ENCODE measurements at places on chromosomes 11 and 22.
A peak's percentile ranks its signal among the peaks of the same experiment; 100 is the strongest.

GRCh38 chr11:67544616-67545242 lies 21.5 kb upstream of the CABP2 start:
- peak; percentile 42 for DNase-seq

GRCh38 chr11:126485986-126486635 lies 130.6 kb downstream of the ST3GAL4 start:
- DNase-seq: no peak

GRCh38 chr22:24200619-24201212 lies 19.4 kb downstream of the SUSD2 start:
- no peak for DNase-seq

DNA sequence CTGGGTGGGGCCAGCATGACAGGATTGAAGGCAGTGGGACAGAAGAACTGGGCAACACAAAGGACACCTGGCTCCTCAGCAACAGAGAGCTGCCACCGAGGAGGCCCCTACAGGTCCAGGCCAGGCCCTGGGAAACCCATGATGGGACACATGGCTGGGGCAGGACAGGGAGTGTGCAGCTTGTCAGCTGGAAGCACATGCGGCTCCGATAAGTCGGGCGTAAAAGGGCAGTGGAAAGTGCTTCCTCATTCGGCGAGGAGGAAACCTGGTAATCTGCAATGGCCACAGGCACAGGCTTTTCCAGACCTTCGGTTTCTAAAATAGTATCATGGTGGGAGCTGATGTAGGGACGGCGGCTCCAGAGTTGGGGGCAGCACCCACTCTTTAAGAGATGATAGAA lies 16.5 kb downstream of the GNAZ start:
- DNase-seq: no peak

- no peak for DNase-seq
These were observed 389 bp downstream of the MICALL1 start for GRCh38 chr22:37906364-37907008.

- DNase-seq: no peak
These were observed 13.9 kb downstream of the HSD17B12 start for GRCh38 chr11:43694477-43694876.

DNA sequence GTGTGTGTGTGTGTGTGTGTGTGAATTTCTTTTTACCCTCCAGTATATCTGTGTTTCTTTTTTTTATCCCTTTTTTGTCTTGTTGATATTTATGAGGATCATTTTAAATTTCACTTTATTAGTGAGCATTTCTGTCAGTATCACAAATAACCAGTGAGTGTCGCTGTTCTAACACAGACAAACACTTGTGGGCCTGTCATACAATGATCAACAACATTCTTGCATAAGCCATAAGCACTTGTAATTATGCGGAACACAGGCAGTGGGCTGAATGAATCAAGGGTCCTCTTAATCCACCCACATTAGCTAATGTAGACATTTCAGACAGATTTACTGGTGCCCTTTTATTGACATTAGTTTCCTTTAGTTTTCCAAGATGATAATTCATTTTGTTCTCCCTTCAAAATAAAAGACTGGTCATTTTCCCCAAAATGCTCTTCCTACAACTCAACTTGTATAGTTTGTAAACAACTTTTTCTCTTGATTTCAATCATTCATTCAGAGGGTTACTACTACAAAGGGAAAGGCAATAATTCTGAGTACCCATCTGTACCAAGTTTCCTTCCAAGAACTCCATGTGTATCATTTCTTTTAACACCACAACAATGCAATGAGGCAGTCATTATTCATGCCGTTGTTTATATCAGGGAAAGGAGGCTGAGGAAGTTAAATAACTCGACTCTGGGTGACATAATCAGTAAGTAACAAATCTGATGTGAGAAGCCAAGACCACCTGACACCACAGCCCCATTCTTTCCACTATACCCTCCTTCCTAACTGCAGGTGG lies 34.5 kb upstream of the ANO3 start:
- no peak for DNase-seq

- no peak for DNase-seq
These were observed 306.2 kb downstream of the MN1 start for GRCh38 chr22:27495325-27495724.

DNA sequence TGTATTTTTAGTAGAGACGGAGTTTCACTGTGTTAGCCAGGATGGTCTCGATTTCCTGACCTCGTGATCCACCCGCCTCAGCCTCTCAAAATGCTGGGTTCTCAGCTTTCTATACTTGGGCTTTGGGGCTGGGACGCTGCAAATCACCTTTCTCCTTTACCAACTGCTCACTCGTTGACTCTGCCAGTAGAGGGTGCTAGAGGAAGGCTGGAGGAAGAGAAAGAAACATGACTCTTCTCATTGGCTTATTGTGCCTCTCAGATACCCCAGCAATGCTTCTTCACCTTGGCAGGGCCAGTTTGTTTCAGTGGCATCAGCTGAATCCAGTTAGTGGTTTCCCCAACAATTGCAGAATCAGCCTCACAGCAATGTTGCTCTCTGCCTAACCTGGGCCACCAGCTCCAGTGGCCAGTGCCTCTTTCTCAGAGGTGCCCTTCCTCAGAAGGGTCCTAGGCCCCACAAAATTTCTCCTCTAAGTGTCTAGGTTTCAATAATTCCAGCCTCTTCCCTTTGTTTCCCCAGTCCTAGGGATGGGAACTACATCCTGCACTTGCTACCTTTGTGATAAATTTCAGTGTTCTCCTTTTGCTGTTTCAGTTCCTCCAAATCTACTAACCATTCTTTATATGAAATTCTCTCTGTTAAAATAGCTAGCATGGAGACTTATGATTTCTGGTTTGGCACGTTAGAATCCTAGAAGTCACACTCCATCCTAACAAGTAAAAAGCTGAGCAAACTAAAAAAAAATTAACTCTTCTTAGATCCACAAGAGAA lies 71.5 kb upstream of the VSTM5 start:
- no peak for DNase-seq

GRCh38 chr11:40683010-40683409 lies 776.4 kb downstream of the LRRC4C start:
- DNase-seq: no peak

DNA sequence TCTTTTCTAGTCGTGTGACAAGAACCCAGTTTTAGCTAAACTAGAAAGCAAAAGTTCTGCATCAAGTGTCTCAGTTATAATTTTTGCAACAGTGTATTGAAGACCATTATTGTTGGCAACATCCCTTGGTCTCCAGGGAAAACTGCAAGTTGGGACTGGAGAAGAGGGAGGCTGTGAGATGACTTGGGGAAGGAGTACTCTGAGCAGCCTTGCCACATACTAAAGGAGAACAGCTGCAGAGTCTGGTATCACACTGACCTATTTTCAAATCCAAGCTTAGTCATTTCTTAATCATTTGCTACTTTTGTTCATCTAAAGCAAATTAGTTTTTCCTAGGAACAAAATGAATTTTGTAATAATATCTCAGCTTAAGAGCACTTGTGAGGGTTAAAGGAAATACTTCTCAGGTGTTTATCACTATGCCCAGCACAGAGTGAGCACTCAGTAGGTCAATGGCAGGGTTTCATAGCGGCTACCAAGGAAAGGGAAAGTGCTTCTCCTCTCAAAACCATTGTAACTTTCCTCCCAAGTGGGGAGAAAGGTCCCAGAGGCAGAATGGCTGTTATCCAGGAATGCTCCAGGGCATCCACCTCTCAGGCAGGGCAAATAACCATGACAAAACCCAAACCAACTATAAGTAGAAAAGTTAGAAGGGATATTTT lies 247.1 kb downstream of the C11orf87 start:
- no peak for DNase-seq

DNA sequence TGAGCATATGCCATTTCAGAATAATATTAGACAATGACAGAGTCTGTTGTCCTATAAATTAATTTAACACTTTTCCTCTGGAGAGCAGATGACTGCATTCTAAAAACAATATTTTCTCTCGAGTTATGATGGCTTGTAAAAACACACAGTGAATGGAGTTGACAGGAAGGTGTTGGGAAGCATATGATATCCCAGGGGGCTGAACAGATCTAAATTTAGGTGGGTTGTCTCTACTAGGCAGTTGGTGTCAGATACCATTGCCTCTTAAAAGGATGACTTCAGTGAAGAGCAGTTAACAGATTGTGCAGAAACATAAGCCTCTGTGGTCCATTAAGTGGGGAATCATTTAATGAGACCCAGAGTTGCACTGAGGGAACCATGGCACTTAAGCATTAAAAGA lies 30.7 kb downstream of the SVIP start:
- DNase-seq: no peak

DNA sequence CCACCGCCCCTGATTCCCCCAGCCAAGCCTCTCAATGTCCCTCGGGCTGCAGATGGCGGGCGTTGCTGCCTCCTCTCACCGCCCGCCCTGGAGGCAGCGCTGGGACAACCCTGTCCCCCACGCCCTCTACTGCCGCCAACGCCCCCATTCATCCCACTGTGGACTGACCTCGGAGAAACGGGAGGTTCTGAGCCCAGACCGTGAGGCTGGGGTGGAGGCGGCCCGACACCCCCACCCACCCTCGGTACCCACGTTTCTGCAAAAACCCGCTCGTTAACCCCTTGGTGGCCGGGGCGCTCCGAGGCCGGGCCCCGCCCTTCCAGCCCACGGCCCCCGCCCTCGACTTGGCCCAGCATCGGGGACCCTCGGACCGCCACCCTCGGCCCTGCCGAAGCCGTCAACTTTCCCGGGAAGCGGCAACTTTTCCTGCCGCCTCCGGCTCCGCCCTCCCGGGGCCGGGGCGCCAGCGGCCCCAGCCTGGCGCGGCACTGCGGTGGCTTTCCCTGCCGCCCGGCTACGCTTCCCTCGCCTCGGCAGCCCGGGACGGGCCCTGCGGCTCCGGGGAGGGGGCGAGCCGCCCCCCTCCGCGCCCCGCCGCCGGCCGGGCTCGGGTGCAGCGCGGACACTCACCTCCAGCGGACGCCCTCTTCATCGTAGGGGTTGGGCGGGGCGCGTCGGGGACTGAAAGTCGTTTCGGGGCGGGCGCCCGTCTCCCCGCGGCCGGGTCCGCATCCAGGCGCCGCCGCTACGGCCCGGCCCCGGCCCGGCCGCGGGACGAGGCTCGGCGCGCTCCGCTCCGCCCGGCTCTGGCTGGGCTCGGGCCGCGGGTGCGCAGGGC lies 458 bp downstream of the RTN4R start:
- no peak for DNase-seq

DNA sequence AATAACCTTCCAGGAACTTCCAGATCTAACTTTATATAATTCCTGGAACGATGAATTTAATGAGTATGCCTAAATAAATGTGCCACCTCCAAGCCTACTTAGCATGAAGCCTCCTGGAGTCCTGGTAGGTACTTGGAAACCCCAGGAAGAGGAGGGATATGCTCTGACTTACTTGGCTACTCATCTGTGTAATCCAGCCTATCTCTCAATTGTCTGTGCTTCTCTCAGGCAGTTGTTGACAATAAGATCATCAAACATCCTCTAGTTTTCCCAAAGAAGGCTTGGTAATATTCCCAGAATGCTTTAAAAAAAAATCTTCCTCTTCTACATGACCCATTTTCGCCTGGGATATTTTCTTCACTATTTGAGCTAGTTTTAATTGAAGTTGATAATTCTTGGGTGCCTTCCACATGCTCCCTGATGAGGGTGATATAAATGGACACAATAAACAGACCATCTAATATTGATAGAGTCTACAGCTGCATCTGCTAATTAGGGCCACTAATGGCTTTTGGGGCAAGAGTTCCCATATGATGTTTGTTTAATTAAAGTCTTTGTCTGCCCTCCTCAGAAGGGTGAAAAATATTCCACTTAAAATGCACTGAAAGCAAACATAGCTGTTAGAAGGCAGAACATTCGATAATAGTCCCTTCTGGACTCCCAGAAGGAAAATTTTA lies 75.5 kb upstream of the RAB38 start:
- no peak for DNase-seq

GRCh38 chr11:116535994-116536393 lies 236.8 kb downstream of the BUD13 start:
- DNase-seq: no peak

- DNase-seq: no peak
These were observed 390.2 kb downstream of the LUZP2 start for GRCh38 chr11:24886880-24887619.

DNA sequence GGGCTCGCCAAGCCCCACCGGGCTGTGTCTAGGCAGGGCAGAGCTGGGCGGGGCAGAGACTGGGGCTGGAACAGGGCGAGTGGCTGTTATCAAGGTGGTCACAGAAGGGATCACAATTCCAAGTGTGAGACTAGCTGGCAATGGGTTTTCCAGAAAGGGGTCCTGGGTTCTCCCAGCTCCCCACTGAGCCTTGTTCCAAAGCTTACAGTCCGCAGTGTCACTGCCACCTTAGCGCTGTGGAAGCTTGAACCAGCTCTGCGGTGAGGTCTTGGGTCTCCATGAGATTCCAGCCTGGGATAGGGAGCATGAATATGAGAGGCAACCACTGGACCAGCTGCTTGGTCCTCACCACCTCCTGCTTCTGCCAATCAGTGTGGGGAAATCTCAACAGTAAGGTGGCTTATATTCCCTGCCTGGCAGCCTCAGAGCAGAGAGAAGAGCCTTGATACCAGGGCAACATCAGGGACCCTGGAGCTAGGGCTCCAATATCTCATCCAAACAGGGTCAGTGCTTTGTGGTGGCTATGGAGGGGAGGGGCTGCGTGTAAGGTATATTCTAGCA lies 831 bp downstream of the CD44 start:
- peak; percentile 73 for DNase-seq

- DNase-seq: no peak
These were observed 2310.2 kb downstream of the LRRC4C start for GRCh38 chr11:39149214-39149613.

DNA sequence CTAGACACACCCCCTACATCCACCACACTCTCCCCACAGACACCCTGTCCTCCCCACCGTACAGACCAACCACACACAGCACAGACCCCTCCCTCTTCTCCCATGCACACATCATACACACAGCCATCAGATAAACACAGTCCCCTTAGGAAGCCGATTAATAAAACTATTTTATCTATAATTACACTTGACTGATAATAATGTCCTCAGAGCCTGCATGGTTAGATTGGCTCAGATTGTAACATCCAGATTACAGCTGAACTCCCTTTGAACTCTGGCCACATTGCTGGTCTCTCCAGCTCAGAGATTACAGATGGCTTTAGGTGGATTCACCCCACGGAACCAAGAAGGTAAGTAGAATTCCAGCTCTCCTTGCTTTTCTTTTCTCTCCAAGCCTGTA lies 9.5 kb upstream of the ELF5 start:
- no peak for DNase-seq

Data from right hindlimb (tissue), 1 donor.